Kidney epithelial cell (primary cell): ENCODE measurements at places on chromosomes 7 and 10.

- DNase-seq, result no peak
Observed at GRCh38 chr10:11539191-11539868, 72.1 kb downstream of the USP6NL start.

DNA sequence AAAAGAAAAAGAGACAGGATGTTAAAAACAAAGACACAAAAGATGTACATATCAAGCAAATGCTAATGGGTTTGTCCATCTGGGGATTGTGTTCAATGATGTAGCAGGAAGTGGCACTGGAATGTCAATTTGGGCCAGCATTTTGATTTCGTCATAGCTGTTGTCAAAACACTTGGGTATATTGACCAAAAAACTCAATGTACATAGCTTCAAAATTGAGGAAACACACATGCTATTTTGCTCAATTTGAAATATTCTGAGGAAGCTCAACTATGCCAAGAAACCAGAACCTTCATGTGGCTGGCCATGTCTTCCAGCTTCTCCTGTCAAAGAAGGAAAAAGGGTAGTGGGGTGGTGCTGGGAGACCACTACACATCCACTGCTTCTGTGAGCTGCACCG lies 212.7 kb upstream of the GHITM start:
- DNase-seq, result no peak

- no peak for DNase-seq
Observed at GRCh38 chr10:130656187-130656575, 520.0 kb downstream of the GLRX3 start.

- DNase-seq, result no peak
Observed at GRCh38 chr10:3124412-3125175, 48.0 kb downstream of the PITRM1 start.

GRCh38 chr10:62005281-62005680 lies 103.8 kb downstream of the ARID5B start:
- no peak for DNase-seq

- no peak for DNase-seq
Observed at GRCh38 chr10:17181110-17181509, 20.4 kb downstream of the TRDMT1 start.
